ENCODE measurements at places on chromosomes 7 and 10.

DNA sequence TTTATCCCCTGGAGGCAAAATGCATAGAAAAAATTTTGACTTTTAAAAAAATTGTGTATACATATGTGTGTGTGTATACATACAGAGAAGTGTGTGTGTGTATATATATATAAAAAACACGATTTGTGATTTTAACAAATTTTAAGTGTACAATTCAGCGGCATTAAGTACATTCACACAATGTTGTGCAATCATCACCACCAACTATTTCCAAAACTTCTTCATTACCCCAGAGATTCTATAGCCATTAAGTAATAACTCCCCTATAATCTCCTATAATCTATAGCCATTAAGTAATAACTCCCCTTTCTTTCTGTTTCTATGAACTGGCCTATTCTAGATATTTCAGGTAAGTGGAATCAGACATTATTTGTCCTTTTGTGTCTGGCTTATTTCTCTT, 20.7 kb upstream of the CAMK2B start:
- DNase-seq, result no peak

DNA sequence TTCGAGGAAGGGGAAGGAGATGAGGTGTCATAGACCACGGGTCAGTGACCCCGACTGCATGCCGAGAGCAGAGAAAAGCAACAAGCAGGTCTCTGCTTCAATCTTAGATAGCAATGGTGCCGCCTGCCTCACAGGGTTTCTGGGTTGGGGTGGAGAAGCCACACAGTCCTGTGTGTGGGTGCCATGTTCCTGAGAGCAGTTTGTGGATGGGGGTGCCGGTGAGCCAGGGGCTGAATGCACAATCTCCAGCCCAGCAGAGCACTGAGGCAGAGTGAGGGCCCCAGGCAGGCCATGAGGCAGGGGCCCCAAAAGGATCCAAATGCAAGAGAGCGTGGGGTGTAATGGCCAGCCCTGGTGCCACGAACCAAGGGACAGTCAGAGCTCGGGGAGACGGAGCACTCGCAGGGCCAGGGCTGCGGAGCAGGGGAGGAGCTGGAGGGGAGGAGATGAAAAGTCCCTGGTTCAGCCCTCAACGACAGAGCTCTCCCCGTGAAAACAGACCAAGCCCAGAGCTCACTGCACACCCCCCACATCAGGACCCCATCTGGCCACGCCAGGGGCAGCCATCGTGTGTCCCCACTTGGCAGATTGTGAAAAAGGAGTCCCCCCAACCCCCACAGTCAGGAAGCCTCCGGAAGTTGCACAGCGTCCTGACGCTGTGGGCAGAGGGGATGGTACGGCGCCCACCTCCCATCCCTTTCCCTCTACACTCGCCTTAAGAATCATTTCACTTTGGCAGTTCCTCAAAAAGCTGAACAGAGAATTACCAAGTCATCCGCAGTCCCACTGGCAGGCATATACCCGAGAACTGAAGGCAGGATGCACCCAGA, 19.9 kb downstream of the WDR86 start:
- DNase-seq, result no peak

- DNase-seq, result no peak
These were observed 177.0 kb downstream of the GNAT3 start for GRCh38 chr7:80334908-80335307.

DNA sequence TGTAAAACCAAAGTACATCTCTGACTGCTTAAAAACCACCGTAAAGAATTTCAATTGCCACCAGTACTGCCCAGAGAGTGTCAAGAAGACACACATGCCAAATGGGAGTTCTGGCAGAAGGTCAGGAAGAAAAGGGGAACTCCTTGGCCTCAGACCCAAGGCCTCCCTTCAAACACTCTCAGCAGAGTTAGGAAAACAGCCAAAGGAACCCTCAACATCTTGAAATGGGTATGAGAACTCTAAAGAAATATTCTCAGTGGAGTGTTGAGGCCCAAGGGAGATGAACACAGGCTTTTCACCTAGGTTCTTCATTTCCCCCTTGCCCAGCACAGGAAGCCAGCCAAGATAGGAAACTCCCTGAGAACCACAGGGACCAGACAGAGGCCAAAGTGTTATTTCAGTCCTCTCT, 96.1 kb upstream of the ASAH2 start:
- DNase-seq, result no peak

DNA sequence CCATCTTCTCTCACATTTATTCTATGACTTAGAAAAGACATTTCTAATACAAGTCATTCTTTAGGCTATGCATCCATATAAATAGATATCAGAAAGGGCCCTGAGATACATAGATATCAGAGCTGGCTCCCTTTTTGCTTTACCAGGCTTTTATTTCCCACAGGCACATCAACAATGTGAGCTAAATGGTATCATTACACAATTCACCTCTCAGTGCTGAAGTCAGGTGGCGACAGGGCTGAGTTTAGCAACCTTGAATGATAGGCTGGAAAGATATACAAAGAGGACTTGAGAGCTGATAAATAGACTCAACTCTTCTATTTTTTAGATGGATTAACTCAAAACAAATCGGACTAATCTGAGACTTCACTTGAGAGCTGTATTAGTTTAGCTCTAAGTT, 189.2 kb upstream of the COL1A2 start:
- DNase-seq, result no peak

DNA sequence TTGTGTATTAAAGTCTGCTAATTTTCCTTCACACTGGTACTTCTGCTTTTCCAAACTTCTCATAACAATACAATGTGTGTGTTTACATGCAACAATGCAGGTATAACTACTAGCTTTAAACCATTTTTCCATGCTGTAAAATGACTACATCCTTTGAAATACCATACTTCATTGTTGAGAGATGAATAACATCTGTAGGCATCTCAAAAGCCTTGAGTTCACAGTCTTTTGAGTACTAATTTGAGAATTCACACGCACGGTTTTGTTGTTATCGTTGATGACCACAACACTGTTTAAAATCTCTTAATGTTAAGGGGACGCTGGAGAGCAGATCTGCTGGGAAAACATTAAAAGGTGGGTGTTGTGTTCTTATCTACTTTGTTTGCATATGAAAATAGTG, 37.4 kb downstream of the SEMA3A start:
- DNase-seq, result no peak

GRCh38 chr10:129219364-129219763, 247.7 kb upstream of the MGMT start:
- no peak for DNase-seq

- DNase-seq, result no peak
These were observed 1.3 kb downstream of the IKZF1 start for GRCh38 chr7:50305583-50306493.

- DNase-seq, result no peak
These were observed 1098.5 kb upstream of the LRRTM3 start for GRCh38 chr10:65827359-65827758.

- DNase-seq, result no peak
These were observed 15.0 kb downstream of the TAS2R60 start for GRCh38 chr7:143458263-143458662.

GRCh38 chr10:86163522-86164173, 202.9 kb downstream of the GRID1 start:
- DNase-seq, result no peak

DNA sequence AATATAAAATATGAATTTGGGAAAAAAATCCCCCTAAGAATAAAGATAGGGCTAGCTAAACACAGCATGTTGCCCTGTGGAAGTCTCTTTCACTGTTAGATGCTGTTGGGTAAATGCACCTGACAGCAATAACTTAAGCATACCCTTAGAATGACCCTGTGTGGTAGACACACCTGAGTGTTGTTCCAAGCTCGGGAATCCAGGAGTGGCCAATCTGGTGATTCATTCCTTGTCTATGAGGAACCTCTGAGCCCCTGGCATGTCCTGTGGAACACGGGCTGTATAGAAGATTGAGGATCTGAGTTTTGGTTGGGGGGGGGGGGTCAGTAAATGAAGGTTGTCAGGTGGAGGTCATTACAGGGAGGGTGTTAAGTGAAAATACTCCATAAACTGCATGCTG, 730.0 kb upstream of the IGFBP3 start:
- DNase-seq, result no peak

DNA sequence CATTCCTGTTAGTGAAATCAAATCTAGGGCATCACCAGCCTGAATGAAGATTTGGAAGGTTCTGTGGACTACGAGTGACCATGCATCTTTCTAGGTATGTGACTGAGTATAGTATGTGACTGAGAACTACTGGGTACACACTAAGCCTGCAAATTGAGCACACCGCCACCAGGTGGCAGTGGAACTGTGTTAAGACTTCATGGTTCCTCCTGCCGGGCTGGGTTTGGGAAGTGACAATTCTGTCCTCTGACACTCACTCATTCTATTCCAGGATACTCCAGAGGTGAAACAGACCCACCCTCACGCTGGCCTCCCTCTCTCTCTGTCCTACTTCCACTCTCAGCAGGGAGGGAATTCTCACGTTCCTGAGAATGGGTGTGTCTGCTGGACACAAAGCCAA, 84.0 kb upstream of the TMEM248 start:
- no peak for DNase-seq

DNA sequence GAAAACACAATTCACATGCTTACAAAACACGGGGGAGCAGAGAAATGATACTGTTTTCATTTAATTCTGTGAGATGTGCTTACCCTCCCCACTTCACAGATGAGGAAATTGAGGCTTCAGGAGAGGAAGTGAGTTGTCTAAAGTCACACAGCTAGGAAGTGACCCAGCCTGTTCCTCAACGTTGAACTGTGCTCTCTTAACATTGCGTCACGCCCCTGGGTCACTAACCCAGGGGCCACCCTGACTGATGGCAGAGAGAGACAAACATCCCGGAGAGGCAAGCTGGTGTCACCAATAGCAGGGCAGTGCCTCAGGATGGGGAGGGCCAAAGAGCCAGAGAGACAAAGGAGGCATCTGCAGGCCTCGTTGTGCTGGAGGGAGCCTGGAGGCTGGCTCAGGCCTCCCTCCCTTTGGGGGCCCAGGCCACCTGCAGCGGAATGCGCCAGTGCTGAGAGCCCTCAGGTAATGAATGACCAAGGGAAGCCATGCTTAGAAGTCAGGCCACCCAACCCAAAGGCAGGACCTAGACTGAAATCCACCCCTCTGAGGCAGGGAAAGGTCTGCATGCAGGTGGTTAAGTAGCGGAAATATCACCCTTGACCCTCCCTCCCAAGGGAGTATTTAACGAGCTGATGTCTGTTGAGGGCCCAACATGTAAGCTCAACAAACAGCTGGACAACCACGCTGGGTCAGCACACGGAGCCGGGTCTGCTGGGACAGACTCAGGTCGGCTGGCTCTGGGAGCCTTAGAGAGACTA, 81.3 kb downstream of the C10orf105 start:
- no peak for DNase-seq

DNA sequence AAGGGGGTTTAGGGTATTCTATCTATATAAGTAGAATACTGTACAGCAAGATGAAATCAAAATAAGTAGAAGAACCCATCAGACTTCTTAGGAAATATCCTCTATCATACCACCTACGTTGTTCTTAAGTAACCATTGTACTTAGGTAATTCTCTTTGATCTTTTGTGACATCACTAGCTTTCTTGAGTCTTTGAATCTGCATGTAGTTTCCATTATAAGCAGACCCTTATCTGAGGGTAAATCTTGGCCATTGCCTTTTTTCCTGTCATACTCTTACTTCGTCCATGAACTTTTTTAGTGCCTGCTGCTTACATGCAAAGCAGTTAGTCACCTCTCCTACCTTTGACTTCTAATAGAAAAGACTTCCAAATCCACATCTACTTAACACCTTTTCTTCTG, 49.0 kb downstream of the WAC start:
- DNase-seq, result no peak

- DNase-seq, result no peak
These were observed 66.5 kb downstream of the DGKB start for GRCh38 chr7:14836006-14836405.

DNA sequence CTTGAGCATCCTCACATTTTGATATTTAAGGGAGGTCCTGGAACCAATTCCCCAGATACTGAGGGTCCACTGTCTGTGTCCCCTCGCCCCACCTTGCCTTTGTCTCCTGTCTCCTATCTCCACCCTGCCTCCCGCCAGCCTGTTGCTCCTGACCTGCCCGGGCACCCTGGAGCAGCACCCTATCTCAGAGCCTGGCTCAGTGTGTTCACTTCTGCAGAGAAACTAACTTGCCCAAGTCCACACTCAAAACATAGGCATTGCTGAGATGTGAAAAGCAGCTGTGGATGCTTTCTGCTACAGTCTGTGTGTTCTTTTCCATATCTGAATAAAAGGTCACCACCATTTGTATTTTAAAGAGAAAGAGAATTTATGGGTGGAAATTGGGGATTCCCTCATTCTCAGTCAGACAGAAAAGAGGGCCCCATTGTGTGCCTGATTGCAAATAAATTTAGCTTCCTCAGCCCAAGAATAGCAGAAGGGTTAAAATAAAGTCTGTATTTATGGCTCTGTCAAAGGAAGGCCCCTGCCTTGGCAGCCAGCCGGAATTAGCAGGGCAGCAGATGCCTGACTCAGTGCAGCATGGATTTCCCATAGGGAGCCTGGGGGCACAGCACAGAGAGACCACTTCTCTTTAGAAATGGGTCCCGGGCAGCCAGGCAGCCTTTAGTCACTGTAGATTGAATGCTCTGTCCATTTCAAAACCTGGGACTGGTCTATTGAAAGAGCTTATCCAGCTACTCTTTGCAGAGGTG, 161.3 kb downstream of the EGFR start:
- no peak for DNase-seq

DNA sequence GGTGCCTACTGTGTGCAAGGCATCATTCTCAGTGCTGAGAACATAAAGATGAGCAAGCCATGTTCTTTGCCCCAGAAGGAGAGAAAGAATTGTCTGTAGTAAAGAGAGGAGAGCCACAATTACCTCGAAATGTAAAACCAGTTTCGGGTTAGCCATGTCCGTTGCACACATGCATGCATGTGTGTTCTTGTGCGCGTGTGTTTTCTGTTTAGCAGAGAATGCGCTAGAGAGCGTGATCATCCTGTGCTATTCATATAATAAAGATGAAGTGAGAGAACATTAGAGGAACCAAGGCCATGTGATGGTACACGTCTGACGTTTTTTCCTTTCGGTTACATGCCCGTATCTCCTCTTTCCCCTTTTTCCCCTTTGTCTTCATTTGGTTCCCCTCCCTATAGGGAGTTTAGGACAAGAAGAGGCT, 158.2 kb downstream of the CELF2 start:
- DNase-seq, result no peak

DNA sequence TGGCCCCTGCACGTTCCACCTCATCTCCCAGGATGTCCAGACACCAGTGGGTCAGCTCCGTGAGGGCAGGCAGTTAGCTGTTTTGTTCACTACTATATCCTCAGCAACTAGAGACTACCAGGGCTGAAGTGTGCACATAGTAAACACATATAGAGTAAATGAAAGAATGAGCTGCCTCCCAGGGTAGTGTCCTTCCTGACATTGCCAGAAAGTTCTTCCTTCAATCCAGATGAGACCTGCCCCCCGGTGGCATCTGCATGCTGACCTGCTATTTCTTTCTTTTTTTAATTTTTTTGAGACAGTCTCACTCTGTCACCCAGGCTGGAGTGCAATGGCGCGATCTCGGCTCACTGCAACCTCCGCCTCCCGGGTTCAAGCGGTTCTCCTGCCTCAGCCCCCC, 14.0 kb upstream of the ARPC1A start:
- DNase-seq, result no peak

Data from stimulated activated CD8-positive, alpha-beta memory T cell treated with anti-CD3 and anti-CD28 coated beads, Interleukin-15, amount 100 ng/mL, for 1 hour (primary cell).